GM03348 (cell line): ENCODE measurements at places on chromosomes 3 and 15.

GRCh38 chr15:52462806-52463360, 65.8 kb downstream of the MYO5A start:
- DNase-seq: no peak

- no peak for DNase-seq
These were observed 302.2 kb downstream of the TUSC7 start for GRCh38 chr3:117011687-117012250.

DNA sequence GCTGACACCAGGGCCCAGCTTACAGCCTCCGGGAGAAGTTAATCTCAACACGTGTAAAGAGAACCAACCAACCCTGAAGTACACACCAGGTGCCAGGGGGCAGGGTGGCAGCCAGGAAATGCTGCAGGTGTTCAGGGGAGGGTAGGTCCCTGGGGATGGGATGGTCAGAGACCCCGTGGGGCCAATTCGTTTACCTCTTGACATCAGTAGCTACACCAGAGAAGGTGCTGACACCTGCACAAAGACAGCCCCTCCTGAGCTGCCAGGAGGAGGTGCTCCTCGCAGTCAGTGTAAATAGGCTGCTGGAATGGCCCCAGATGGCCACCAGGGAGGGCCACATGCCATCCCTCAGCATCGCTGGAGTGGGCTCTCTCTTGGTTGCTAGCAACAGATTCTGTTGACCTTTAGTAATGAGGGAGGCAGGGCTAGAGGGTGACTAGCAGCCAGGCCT, 52.8 kb downstream of the CORO2B start:
- no peak for DNase-seq

DNA sequence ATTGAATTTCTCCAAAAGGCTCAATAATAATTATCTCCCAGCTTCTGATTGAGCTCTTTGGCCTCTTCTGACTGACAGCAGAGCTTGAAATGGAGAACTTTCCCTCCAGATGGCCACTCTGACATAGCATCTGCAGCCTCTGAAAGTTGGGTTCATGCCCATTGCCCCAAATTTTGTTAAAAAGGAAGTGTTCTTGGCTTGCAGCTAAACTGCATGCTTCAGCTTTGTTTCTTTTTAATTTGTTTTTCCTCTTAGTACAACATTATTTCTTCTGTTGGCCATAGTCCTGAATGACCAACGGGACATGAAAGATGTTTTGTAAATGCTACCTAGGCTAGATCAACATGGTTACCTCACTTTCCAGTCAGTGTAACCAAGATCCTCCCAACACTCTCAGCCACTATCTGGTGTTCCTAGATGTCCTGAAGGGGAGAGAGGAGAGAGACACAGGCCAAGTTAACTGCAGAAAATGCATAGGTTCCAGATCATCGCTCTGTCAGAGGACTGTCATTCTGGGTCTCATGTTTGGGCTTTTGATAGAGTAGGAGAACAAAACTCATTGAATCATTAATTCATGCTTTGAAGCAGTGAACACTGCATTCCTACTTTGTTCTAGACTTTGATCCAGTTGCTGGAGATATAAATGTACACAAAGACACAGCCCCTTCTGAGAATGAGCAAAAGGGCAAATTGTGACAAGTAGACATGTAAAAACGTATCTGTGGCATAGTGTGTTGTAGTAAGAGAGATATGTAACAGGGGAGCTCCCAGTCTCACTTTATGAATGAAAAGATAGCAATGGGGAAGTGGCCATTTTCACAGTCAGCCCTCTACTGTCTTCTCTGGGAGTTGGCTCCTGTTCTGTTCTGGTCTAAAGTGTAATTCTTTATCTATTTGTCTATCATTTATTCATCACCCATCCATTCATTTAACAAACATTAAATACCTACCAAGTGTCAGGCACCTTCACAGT, 156.2 kb downstream of the ZNF621 start:
- DNase-seq: no peak

DNA sequence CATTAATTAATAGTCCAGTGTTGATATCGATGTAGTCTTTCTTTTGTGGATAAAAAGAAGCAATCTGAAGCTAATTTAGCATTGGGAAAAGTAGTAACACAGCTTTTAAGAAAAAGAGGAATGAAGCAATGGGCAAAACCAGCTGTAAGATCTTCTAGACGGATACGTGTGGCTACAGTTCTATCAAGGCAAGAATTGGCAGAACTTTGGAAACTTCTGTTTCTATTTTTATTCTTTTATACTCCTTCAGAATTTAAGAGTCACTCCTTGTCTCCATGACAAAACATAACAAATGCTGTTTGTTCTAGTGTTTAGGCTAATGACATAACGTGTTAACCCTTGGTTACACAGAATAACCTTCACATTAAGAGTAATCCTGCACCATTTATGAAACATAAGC, 289.2 kb downstream of the ROBO2 start:
- no peak for DNase-seq

GRCh38 chr3:186464424-186465093, 79.6 kb downstream of the CRYGS start:
- no peak for DNase-seq

GRCh38 chr3:37096975-37097374, 77.4 kb downstream of the LRRFIP2 start:
- DNase-seq: no peak

DNA sequence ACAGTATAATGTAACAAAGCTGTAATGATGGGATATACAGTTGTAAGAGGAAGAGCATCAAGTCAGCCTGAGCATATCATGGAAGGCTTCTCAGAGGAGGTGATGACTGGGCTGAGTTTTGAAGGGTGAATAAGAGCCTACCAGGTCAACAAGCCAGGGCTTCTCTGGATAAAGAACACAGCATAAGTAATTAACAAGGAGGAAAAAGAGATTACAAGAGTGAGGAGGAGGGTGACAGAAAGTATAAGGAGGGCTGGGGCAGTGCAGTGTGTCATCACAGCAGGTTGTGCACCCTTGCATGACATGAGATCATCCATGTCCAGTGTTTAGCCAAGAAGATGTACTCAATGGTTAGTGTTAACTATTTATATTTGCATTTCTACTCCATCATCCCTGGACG, 16.9 kb upstream of the SPATA12 start:
- no peak for DNase-seq

- DNase-seq: no peak
These were observed 61.8 kb upstream of the RPL32 start for GRCh38 chr3:12903000-12903800.

DNA sequence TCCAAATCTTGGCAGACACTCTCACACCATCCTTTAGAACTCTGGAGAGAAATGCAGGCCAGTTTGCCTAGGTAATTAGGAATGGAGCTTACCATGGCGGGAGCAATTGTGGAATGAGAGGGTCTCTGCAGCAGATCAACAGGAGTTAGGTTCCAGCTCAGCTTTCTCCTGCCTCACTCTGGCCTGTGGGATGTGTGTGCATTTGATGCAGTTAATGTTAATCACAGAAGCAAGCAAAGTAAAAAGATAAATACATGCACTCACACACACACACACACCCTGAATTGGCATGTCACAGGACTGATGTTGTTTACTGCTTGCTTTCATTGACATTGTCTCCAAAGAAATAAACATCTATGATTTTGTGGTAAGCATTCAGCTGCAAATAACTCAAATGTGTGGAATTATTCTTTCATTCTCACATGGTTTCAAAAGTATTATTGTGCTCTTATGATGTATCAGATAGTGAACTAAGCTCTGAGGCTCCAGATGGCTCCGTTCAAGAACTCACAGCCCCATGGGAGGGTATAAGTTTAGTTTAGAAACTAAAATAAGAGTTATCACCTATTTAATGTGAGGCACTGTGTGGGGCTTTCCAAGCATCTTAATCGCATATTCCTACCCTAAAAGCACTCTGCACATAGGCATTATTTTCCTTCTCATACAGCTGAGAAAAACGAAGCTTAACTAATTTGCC, 31.3 kb upstream of the BFSP2 start:
- DNase-seq: no peak

- no peak for DNase-seq
These were observed 167.4 kb downstream of the KLHL25 start for GRCh38 chr15:85627213-85627935.

DNA sequence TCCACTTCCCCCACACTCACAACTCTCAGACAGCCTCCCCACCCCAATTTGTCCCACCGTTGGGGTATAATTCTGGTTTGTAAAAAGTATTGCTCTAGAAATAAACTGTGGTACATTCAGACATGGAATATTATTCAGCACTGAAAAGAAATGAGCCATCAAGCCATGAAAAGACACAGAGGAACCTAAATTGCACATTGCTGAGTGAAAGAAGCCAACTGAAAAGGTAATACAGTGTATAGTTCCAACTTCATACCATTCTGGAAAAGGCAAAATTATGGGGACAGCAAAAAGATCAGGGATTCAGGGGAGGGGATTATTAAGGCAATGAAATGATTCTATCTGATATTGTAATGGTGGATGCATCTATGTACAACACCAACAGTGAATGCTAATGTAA, 10.5 kb downstream of the ANXA2 start:
- no peak for DNase-seq

DNA sequence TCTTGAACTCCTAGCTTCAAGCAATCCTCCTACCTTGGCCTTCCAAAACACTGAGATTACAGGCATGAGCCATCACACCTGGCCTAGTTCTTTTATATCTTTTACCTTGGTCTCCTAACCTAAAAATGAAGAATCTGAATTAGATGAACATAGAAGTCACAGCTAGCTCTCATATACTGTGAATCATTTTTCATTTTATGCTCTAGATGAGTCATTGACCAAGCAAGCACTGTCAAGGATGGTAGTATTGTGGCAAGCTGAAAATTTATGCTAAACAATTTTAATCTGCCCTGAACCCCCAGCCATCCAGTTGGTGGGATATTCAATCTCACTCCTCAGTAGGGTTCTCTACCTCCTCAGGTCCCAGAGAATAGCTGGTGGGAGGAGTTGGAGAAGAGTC, 48.3 kb upstream of the DNAJC13 start:
- no peak for DNase-seq

DNA sequence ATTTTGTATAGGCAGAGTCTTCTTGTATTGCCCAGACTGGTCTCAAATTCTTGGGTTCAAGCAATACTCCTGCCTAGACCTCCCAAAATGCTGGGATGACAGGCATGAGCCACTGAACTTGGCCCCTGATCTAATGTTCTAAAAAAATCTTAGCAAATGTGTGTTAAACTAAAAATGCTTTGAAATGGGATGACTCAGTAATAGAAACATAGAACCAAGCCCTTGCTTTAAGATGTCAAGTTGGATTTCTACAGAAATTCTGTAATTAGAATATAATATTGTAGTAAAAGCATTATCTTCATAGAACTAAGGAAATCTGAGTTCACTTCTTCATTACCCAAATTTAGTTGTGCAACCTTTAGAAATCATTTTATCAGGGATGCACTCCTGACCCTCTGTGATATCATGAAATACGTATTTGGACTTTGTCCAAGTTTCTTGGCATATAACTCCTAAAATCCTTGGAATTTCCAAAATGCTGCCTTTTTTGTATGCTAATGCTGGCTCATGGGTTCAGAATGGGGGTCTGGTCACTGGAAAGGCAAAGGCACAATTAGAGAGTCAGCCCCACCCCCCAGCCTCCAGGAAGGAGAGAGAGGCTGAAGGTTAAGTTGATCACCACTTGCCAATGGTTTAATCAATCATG, 217.3 kb downstream of the TP63 start:
- DNase-seq: no peak

- peak; percentile 43 for DNase-seq
These were observed 15.6 kb downstream of the SEMA3F start for GRCh38 chr3:50170689-50171088.

- peak; percentile 54 for DNase-seq
These were observed at the start of gene BDH1 for GRCh38 chr3:197555281-197556261. Gene BDH1 (minus strand): TSS chr3:197555968. CDS start chr3:197546443, 9,525 bp downstream.

- peak; percentile 95 for DNase-seq
These were observed at the start of the genes EAF1 and METTL6 for GRCh38 chr3:15427182-15427880. Gene EAF1 (plus strand): TSS chr3:15427598. CDS start chr3:15427780, 182 bp downstream. Gene METTL6 (minus strand): TSS chr3:15427544. CDS start chr3:15426511, 1,033 bp downstream.

DNA sequence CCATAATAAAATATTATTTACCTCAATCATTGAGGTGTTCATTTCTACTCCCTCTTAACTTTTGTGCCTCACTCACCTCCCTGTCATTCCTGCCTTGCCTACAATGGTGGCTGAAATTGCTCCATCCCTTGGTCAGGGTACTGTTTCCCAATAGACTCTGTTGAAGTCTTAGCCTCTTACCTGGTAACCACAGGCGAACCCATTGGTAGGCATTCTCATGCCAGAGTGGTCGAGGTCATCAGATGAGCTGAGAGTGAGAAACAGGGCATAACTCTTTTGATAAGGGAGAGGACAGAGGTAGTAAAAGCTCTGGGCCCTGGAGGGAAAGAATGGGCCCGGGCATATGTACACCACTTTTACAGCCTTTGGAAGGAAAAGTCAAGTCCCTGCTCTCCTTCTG, 265.6 kb downstream of the ARRDC4 start:
- no peak for DNase-seq

GRCh38 chr3:194129581-194130133, 6.3 kb upstream of the HES1 start:
- DNase-seq: peak; percentile 32

- no peak for DNase-seq
These were observed 70.5 kb downstream of the FEM1B start for GRCh38 chr15:68348081-68348480.

DNA sequence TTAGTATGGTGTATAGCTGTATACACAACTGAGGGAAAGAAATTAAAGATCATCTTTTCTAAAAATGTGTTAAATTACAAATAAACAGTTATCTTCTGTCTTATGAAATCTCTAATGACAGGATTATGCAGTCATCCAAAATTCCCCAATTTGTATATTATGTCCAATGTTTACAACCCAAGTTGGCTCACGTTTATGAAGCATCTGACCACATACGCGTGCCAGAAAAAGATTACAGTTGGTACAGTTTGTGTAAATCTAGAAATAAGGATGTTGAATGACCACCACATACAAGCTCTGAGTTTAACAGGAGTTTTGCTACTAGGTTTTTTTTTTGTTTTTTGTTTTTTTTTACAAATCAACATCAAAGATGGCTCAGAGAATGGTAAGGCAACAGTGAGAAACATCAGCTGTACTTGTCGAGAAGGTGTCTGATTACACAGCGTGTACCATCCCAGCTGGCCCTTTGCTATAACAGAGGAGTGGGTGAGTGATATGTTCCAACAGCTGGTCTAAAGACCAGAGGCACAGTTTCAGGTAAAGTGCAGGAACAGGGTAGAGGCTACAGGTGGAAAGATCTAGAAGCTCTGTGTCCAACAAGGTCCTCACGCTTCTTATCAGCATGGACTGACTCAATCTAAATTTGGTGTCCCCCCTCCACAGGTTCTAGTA, 47.1 kb downstream of the USF3 start:
- DNase-seq: no peak

- no peak for DNase-seq
These were observed 463.5 kb downstream of the FOXP1 start for GRCh38 chr3:71120012-71120411.

- no peak for DNase-seq
These were observed 98.7 kb downstream of the SLCO3A1 start for GRCh38 chr15:91952216-91952615.

- DNase-seq: peak; percentile 68
These were observed 92.0 kb upstream of the VGLL3 start for GRCh38 chr3:87082796-87083440.

- DNase-seq: no peak
These were observed 23.5 kb downstream of the OCA2 start for GRCh38 chr15:28075573-28075972.

DNA sequence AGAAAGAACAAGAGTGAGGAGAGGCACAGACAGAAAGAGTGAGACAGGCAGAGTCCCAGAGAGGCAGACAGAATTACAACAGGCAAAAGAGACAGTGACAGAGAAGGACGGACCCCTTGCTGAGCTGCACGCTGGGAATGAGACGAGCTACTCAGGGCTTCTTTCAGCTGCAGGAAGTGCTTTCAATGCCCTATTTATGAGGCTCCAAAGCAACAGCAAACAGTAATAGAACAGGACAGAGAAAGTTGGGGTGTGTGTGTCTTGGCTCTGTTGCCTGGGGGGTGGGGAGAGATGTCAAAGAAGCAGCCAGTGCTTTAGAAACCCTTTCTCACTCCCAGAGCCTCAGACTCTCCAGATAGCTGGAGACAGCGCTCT, 502 bp upstream of the TIMP4 start:
- DNase-seq: no peak
